ENCODE measurements at places on chromosomes 4 and X.

- no peak for DNase-seq
Observed at GRCh38 chr4:31999848-32000247, 1279.7 kb downstream of the PCDH7 start.

GRCh38 chr4:74716436-74716765 lies 77.9 kb downstream of the BTC start:
- DNase-seq = no peak

- DNase-seq = no peak
Observed at GRCh38 chrX:78327370-78328086, at the start of gene CYSLTR1. Gene CYSLTR1, minus strand, starts transcription at chrX:78327611. Its CDS starts 53,865 bp downstream, at chrX:78273746.

GRCh38 chr4:136699905-136700304 lies 832.4 kb downstream of the PCDH18 start:
- no peak for DNase-seq

DNA sequence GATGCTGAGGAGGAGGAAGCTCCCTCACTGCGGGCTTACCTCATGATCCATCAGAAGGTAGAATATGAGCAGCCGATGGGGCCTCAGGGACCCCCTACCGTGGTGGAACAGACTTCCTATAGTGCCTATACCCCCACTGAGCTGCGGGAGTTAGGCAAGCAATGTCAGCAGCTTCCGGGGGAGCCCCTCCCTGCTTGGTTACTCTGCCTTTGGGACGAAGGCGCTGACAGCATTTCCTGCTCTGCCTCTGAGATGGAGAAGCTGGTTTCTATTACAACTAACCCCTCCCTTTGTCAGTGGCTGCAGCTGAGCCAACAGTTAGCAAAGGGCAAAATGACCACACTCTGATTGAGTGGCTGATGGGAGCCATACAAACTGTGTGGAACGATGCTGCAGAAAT lies 430.7 kb downstream of the IDS start:
- no peak for DNase-seq

DNA sequence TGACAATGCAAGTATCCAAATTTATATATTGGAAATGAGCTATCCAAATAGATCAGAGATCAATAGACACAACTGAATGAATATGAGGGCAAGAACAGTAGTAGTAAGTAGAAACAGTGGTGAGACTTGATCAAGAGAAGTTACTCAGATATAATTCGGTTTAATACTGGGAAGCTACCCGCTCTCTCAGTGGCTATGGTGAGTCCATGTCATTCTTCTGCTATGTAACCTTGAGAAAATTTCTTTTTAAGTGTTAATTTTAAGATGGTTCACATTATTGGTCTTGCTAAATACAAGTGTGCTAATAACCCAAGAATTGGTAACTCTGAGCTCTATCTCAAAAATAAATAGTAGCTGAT lies 53.6 kb downstream of the LEF1 start:
- no peak for DNase-seq

- DNase-seq = no peak
Observed at GRCh38 chr4:986428-986878, 391 bp upstream of the IDUA start.

GRCh38 chr4:173917255-173917960 lies 366.1 kb downstream of the FBXO8 start:
- no peak for DNase-seq

DNA sequence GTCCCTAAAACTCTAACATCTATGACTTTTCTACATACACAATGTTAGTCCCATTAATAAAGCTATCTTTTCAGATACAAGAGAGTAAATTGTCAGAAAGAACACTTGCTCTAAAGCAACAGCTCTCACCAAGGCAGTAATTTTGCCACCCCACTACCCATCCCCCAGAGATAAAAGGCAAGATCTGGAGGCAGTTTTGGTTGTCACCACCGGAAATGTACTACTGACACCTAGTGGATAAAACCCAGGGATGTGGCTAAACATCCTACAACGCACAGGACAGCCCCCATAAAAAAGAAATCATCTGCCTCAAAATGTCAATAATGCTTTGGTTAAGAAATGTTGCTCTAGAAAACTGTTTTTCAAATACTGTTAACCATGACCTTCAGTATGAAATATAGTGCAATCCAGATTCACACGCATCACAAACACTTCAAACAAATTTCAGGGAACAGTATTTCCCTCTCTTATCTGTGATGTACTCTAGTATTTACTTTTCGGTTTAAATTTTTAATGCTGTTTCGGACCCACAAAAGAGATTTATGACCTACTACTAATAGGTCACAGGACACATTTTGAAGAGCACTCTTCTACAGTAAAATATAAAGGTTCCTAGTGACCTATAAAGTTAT lies 5.1 kb downstream of the FBXL5 start:
- peak; percentile 26 for DNase-seq

GRCh38 chr4:160265014-160265413 lies 1162.1 kb downstream of the RAPGEF2 start:
- no peak for DNase-seq

- no peak for DNase-seq
Observed at GRCh38 chr4:164379694-164380093, 374.2 kb upstream of the SMIM31 start.

DNA sequence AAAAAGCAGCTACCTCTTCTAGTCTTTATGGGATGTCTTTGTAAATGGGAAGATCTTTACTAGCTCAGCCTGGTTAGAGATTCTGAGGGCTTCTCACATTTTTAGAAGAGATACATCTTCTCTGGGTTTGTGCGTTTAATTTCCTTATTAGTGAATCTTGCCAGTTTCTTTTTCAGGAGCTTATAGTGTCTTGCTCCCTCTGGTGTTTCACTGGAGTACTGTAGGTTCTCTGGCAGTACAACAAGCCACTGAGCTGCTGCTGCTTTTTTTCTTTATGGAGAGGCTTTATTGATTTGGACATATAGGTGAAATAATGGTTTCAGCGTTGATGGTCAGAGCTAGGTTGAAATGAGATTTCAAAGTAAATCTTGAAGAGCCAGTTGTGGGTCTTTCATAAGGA lies 82.9 kb downstream of the LAS1L start:
- DNase-seq = no peak

DNA sequence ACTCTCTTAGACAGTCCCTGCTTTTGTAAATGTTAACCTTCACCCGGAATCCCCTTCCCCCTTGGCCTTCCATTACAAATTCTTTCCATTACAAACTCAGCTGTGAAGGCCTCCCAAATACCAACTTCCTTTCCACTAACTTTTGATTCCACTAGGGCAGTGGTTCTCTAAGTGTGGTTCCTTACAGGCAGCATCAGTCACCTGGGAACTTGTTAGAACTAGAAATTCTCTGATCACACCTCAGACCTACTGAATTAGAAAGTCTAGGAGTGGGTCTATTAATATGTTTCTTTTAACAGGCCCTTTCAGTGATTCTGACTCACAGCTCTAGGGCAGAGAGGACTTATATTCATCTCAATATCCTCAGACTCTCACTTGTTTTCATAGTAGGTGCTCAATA lies 19.0 kb upstream of the MRPL1 start:
- no peak for DNase-seq

DNA sequence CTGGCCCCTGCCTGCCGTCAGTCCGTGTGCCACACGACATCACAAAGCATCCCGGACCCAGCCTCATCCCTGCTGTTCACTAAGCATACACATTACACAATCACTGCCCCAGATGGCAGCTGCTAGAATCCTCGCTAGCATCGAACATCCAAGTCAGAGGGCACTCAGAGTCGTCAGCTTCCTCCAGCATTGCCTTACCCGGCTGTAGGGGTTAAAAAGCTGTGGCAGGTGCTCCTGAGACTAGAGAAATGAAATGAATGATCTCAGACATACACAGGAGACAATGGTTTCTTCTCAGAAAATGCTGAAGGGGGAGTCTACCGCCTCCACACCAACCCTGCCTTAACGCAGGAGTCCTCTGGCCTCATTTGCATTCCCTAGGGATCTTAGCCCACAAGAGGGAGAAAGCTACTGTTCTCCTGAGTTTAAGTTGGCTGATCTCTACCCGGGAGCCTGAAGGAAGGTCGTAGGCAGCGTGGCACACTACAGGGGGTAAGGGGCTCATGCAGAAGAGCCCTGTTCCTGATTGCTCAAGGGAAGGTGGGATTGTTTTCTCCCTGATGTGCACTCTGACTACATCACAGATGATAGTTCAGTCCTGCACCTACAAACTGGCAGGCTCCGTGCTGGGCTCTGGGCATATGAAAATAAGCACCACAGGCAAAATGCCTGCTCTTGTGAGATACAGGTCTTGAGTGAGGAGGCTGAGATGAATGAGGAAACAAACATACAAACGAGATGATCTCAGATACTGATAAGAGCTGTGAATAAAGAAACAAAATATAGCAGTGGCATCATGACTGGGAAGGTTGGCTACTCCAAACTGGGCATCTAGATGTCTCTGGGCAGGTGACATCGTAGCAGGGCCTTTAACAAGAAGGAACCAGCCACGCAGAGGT lies 2.6 kb upstream of the KIAA0232 start:
- no peak for DNase-seq

DNA sequence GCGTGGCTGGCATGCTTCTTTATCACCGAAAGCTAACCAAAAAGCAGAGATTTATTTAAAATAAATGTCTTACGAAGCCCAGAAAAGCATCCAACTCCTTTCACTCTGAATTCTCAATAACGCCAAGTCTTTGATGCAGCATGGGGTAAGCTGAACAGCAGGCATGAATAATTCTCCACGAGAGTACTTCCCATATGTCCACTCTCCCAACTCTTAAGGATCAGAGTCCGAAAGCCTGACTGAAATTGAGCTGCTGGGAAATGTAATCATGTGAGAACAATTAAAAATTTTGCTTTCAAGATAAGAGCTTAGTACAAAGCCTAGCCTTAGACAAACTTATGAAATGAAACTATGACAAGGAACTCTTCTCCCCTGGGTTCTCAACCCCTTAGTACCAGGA lies 7.5 kb upstream of the SLC39A8 start:
- no peak for DNase-seq

- DNase-seq = no peak
Observed at GRCh38 chr4:159071969-159072765, 30.7 kb upstream of the RAPGEF2 start.

DNA sequence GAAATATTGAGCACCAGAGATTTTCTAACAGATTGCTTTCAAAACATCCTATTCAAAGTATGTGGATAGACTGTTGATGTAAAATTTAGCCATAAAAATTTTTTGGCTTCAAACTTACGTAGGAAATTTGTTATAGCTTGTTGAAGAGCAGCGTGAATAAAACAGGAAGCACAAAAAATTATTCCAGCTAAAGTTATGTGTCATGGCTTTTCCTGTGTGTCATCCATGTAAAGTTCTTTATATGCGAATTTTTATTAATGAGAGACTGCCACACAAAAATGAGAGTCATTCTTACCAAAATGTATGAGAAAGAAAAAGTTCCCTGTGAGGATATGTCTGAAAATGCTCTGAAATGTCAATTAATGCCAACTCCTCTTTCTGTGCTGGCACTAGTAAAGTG lies 19.5 kb downstream of the EPGN start:
- DNase-seq = no peak

GRCh38 chrX:18890724-18891547 lies 93.0 kb downstream of the PHKA2 start:
- DNase-seq = no peak

DNA sequence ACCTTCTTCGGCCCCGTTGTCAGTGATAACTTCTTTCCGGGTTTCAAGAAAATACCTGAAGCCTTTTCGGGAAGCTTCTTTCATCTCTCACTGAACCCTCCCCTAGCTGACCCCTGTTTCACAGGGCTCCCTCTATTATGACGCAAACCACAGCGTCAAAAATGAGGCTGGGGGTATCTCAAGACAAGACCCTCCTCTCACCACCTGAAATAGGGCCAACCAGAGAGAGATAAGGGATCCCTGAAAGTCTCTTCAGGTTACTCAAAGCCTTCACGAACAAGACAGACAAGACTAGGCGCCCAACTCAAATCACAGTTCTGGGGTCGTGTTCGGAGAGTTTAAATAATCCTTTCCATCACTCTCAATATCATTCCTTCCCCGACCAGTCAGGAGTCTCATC lies 1.2 kb downstream of the PHF8 start:
- no peak for DNase-seq

DNA sequence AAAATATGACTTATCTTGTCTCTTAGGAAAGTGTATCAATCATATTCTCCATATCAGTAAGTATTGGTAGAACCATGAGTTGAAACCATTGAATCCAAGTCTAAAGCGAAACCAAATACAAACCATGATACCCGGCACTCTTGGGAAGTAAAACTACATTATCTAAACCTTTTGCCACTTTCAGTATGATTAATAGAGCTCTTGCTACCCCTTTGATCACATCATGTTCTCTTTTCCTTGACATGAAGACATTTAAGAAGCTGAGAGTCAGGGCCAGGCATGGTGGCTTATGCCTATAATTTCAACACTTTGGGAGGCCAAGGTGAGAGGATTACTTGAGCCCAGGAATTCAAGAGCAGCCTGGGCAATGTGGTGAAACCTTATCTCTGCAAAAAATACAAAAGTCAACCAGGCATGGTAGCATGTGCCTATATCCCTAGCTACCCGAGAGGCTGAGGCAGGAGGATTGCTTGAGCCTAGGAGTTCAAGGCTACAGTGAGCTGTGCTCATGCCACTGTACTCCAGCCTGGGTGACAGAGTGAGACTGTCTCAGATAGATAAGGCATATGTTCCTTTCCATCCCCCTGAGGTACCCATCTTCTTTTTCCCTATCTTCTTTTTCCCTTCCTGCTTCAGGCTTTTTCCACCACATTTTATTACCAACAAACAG lies 45.4 kb downstream of the CEP135 start:
- no peak for DNase-seq

All from stimulated activated CD8-positive, alpha-beta memory T cell treated with anti-CD3 and anti-CD28 coated beads, Interleukin-7, amount 100 ng/mL, for 4 hours (primary cell).